IMR-90 (cell line): ENCODE measurements at places on chromosomes 6 and 20. TPM values are rescaled to one million over a fixed set of nuclear protein-coding genes. Genes with fewer than 3 reads are reported as not detected.
A peak's percentile ranks its signal among the peaks of the same experiment; 100 is the strongest.

- peak; percentile 28 for DNase-seq
These were observed 114.2 kb downstream of the COL12A1 start for GRCh38 chr6:75091467-75092190.

GRCh38 chr6:122845916-122846612 is 57.0 kb downstream of the SMPDL3A start:
- DNase-seq: peak; percentile 48

DNA sequence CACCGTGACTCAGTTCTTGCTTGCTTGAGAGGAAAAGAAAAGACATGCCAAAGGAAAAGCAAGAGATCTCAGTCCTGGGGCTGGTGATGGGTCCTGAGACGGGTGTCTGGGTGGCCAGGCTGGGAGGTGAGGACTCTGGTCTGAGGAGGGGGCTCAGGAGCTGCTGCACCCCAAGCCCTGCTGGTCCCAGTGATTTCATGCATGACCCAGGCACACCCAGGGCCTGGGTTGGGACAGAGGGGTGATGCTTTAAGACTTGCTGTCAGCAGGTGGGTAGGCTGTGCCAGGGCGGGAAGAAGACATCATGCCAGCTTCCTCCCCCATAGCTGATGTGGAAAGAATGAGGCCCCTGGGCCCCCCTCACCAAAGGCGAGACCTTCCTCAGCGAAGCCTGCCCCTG is 65.1 kb upstream of the PMEPA1 start:
- no peak for DNase-seq

GRCh38 chr20:58216334-58216733 is 12.1 kb downstream of the ANKRD60 start:
- DNase-seq: peak; percentile 19

DNA sequence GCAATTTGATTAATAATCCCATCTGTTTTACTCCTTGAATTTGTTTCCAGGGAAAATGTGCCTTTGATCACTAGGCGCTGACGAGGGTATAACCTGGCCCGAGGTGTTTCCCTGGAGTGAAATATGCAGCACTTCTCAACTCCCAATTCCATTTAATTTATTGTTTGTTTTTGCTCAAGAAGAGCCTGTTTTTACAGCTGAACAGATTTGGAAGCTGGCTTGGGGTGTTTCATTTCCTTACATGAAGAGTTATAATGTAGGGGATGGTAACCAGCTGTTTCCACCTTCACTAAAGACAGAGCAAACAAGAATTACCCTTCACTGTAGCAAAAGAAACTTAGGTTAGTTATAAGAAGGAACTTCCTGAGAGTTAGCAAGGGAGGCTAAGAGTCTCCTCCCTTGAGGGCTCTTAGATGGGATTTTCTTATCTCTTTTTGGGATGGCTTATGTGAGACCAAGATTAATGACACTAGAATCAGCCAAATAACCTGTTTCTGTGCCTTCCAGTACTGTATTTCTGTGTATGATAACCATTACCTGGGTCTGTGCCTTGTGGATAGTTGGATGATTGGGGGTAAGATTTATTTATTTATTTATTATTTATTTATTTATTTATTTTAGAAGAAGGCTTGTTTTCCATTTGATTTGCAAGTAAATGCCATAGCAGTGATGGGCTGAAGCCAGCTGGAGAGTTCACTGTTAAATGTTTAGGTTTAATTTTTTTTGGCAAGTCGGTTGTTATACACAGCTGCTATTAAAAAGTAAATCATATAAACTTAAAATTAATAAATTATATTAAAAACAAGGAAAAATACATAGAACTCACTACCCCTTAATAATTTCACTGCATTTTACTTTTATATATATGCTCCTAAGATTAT is 162.2 kb upstream of the BMP2 start:
- DNase-seq: no peak

GRCh38 chr6:56541030-56541600 is 101.6 kb downstream of the DST start:
- peak; percentile 58 for DNase-seq

DNA sequence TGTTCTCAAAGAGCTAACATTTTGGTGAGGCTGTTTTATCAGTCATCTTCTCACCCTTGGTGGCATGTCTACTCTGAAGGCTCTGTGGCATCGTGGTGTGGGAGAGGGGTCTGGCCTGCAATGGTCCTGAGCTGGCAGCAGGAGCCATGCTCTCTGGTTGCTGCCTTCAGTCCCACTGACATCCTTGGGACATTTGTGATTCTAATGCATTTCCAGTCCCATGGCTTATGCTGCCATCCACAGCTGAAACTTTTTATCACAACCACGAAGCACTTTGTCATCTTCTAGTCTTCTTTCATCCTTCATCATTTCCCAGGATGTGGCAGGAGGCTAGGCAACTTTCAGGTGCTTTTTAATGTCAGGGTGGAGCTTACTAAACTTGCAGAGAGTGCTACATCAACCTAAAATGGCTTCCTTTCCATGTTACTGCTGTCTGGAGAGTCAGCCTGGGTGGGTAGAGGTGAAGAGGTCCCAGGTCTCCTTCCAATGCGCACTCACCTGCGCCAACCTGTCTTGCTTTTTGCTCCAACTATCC is 77.1 kb downstream of the GPR63 start:
- no peak for DNase-seq

DNA sequence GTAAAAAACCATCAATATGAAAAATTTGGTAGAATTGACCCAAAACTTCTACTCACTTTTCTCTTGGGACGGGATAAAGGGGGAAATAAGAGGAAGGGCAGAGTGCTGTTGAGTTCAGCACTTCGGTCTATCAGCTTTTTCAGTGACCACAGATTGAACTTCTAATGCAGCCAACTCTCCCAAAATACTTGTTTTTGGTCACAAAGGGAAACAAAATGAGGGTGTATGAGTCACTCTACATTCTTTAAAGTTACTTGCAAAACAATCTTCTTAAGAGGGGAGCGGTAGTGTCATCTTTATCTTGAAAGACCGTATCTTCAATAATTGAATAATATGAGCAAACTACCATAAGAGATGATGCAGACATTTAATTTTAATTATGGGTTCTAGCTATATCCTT is 661.3 kb downstream of the CD109 start:
- peak; percentile 46 for DNase-seq

GRCh38 chr6:37391120-37391519 is 37.3 kb downstream of the RNF8 start:
- no peak for DNase-seq

GRCh38 chr20:25273541-25274358 is 25.9 kb downstream of the PYGB start:
- no peak for DNase-seq

- peak; percentile 70 for DNase-seq
These were observed 117.5 kb upstream of the ID4 start for GRCh38 chr6:19719691-19720128.

ADGB gene
- polyA plus RNA-seq: not detected in 2 replicates

CLVS2 gene
- polyA plus RNA-seq: 0.02 TPM in 1 of 2 replicates, not detected in the other

HLA-DMB gene
- 0.19 and 0.20 TPM in 2 replicates for polyA plus RNA-seq

B3GALT4 gene
- polyA plus RNA-seq: 0.49 and 0.70 TPM in 2 replicates

TPD52L1 gene
- polyA plus RNA-seq: 13.5 and 13.7 TPM in 2 replicates

RAET1L gene
- not detected in 2 replicates for polyA plus RNA-seq

TBXT gene
- not detected in 2 replicates for polyA plus RNA-seq

ZNF335 gene
- 17.8 and 20.2 TPM in 2 replicates for polyA plus RNA-seq
